KG1 (cell line): ENCODE measurements at places on chromosomes 16 and 17.

DNA sequence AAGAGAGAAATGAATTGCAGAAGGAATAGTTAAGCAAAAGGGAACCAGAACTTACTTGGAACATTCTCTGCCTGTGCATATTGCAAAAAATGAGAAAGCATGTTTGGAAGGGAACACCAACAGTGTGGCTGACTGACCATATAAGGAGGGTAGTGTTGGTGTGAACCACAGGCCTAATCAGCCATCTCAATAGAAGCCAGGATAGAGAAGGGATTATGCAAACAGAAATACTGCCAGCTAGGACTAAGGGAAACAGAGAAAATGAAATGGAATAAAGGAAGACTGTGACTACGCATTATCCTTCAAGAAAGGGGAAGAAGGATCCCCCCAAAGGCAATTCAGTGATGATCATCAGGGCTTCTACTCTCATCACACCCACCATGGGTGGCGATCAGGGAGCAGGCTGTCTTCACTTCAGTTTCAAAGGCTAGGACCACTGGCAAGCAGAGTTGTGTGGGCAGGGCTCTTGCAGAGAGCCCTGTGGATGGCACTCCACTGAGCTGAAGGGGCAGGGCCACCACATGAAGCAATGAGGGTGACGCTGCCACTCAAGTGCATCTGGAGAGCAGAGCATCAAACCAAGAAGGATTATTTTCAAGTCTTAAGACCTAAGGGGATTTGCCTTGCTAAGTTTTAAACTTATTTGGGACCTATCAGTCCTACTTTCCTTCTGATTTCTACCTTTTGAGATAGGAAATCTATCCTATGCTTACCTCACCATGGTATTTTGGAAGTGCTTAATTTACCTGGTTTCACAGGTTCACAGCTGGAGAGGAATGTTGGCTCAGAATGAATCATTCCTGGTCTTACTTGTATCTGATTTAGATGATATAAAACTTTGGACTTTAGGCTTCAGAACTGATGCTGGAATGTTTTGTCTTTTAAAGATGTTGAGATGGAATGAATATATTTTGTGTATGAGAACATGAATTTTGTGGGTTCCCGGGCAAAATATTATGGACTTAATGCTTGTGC lies 140.5 kb downstream of the SSH2 start:
- no peak for DNase-seq

- no peak for DNase-seq
Measured at GRCh38 chr17:56623383-56623782, 29.9 kb downstream of the NOG start.

- no peak for DNase-seq
Measured at GRCh38 chr17:32475258-32475657, 11.5 kb upstream of the CDK5R1 start.

DNA sequence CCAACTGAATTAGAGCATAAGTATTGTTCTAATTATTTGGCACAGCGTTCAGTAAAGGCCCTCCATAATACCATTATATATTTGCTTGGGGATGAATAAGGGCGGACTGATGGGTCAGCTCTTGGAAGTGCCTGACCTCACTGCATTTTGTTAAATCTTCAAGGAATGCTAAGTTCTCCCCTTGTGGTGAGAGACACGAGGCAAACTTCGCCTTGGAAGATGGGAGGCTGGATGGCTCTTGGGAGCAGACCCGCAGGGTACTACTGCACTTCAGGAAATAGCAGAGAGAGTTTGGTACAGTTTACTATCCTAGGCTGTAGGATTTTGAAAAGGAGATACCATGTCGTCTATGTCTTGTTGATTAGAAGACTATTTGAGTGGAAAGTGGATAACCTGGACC lies 87.0 kb upstream of the RPRML start:
- no peak for DNase-seq

DNA sequence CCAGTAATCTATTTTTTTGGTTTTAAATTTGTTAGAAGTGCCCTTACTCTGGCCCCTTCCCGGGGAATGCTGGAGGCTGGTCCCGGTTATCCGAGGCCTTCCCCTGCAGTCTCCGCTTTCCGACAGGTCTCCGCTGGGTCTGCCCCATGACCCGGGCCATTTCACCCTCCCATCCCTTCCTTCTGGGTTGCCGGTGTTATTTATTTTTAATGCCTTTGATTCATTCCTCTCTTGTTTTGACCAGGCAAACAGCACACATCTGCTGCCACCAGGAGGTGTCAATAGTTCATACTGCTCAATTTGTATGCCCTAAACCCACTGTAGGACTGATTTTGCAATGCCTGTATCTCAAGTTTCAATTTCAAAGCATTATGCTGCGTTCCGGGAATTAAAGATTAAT lies 113.2 kb upstream of the IRX5 start:
- DNase-seq = no peak

DNA sequence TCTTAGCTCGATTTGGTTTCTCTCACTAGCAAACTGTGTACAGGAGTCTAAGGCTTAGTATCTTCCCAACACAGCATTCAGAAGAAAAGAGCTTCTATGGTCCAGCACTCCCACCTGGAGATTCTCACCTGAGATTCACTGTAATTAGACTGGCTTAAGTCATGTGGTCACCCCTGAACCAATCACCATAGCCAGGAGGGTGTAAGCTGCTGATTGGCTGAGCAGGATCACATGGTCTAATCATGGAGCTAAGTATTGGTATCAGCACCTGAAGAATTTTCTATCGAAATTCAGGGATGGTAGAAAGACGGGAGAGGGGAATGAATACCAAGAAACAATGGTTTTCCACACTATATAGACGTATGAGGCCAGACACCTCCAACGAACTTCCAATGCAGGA lies 359.8 kb upstream of the ERCC4 start:
- no peak for DNase-seq

- DNase-seq = no peak
Measured at GRCh38 chr16:7716660-7717550, 384.3 kb downstream of the RBFOX1 start.

- DNase-seq = no peak
Measured at GRCh38 chr16:13798211-13798610, 121.7 kb upstream of the ERCC4 start.

DNA sequence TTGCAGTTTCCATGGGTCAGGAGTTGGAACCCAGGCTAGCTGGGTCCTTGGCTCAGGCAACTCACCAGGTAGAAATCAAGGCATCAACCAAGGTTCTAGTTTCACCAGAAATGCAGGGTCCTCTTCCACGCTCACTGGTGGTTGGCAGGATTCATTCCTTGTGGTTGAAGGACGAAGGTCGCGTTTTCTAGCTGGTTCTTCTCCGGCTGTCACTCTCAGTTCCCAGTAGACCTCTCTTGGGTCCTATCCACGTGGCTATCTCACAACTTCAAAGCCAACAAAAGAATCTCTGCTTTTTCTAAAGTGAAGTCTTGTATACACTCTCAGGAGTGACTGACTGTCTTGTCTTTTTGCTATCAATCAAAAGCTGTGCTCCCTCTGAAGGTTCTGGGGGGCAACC lies 146.3 kb upstream of the NOL11 start:
- DNase-seq = no peak

DNA sequence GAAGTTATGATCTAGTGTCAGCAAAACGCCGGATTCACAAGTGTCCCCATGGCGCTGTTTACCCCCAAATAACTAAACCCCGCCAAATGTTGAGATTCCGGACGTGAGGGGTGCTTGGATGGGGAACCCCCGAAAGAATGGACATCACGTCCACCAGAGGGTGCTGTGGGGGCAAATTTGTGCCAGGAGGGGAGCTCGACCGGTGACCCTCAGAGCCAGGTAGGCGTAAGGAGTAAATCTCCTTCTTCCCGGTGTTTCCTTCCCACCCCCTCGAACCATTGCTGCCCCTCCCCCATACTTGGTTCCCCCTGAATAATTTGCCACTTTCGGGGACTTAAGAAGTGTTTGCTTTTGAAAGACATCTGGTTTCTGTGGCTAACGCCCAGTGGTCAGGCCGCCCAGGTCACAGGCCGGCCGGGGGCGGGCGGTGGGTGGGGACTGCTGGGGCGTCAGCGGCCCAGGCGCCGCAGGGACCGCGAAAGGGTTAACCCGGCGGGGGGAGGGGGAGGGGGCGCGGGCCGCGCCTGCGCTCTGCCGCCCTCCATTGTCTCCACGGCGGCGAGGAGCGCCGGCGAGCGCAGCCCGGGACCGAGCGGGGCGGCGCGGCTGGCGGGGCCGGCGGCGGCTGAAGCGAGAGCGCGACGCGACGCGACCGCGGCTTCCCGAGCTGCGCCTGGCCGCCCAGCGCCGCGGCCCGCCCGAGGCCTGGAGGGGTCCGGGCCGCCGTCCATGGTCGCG lies at the start of gene ZNRF1:
Gene ZNRF1 (plus strand): TSS at position 544 of the 738 bp plus-strand sequence. CDS start 648 bp downstream, outside the sequence.
- peak; percentile 72 for DNase-seq

- DNase-seq = no peak
Measured at GRCh38 chr16:17138801-17139200, 332.0 kb downstream of the XYLT1 start.

DNA sequence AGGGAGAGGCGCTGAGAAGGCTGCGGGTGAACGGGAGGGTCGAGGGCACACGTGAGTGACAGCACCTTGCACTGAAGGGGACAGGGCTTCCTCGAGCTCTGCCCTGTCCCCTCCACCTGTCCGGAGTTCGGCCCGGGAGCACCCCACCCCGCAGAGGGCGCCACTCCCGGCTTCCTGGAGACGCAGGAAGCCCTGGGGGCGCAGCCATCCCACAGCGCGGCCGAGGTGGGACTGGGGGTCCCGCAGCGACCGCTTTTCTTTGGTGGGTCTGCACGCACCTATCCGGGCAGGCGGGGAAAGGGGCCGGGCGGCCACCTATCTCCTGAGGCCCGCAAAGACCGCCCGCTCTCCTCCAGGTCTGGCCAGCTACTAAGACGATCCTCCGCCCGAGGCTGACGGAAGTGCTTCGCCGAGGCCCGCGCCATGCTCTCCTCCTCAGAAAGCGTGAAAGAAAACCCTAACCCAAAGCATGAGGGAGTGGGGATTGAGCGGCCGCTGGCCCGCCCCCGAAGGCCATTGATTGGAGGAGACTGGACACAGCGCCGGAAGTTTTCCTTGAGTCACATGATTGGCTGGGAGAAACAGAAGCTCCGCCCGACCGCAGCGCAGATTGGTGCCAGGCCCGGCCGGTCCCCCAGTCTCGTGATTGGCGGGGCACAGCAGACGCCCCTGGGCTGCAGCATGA lies 34.4 kb downstream of the DDX19A start:
- peak; percentile 95 for DNase-seq

DNA sequence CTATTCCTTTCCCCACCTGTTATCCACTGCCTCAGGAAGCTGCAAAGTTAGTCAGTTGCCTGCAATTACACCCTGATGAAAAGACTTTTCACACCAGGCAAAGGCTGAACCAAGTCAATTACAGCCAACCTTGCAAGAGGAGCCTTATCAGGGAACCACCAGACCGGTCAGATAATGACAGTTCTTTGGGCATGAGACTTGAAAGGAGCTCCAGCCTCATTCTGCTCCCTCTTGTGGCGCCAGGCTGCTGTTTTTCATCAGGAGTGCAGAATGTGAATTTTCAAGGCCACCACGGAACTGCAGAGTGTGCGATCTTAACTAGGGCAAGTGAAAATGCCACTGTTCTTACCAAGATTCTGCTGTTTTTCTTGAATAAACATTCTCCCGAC lies 22.5 kb downstream of the DNAI2 start:
- DNase-seq = no peak

GRCh38 chr16:8943966-8944759 lies 19.5 kb downstream of the USP7 start:
- peak; percentile 19 for DNase-seq

GRCh38 chr17:80730739-80731138 lies 186.1 kb downstream of the RPTOR start:
- DNase-seq = no peak

- DNase-seq = peak; percentile 58
Measured at GRCh38 chr17:31842195-31843069, 16.6 kb downstream of the COPRS start.

GRCh38 chr17:11278186-11278991 lies 37.4 kb downstream of the SHISA6 start:
- no peak for DNase-seq

DNA sequence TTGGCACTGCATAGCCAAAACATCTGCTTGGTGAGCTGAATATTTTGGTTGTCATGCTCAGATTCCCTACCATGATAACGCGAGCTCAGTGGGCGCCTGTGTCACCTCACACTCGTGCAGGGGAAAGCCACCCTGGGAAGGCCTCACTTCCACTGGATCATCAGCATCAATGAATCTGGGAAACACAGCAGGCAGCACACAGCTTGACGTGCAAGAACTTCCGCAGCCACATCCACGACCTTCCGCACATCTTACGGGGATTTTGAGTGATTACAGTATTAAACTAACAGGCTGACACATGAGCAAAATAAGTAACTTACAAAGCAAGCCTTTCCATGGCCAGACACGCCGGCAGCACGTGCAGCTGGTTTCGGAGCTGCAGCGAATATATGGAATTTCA lies 54.7 kb upstream of the FOXF1 start:
- no peak for DNase-seq

GRCh38 chr17:48907713-48908046 lies 527 bp upstream of the UBE2Z start:
- no peak for DNase-seq

DNA sequence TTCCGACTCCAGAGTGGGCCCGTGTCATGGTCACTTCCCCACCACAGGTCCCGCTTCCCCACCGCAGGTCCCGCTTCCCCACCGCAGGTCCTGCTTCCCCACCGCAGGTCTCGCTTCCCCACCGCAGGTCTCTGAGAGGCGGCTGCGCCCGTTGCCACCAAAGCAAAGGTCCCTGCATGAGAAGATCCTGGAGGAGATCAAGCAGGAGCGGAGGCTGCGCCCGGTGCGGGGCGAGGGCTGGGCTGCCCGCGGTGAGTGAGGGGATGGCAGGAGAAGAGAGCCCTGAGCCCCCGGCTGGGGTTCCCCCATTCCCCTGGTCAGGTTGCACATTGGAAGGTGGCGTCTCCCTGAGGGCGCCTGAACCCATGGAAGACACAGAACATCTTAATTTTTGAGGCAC lies 17.4 kb upstream of the TCF25 start:
- DNase-seq = no peak

DNA sequence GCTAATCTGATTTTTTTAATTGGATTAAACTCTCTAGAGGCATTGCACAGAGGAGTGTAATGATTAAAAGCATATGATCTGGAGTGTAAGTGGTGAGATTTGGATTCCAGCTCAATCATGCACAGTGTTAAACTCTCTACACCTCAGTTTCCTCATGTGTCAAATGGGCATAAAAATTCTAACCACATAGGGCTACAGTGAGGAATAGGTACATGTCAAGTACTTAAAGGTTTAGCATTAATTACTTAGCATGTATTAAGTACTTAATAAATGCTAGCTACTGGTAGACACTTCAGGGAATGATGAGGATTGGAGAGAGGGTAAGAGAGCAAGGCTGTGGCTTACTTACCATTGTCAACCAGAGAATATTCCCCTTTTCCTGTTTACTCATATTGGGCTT lies 17.1 kb downstream of the ERI2 start:
- no peak for DNase-seq

DNA sequence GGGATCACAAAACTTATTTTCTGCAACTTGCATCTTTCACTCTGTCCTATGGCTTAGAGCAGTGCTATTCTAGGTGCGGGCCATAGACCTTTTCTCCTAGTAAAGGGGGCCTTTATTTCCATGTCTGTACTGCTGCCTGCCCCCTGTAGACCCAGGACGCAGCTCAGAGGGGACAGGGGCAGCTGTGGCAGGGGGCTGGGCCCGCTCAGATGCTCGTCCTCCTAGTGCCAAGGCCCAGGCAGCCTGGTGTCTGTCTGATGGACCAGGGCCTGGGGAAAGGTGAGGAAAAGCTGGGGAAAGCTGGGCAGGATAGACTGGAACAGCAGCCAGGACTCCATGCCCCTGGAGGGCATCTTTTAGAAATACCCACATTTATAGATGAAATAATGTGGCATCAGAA lies 25.6 kb downstream of the VAC14 start:
- no peak for DNase-seq
